ENCODE measurements at places on chromosomes 4 and X.

DNA sequence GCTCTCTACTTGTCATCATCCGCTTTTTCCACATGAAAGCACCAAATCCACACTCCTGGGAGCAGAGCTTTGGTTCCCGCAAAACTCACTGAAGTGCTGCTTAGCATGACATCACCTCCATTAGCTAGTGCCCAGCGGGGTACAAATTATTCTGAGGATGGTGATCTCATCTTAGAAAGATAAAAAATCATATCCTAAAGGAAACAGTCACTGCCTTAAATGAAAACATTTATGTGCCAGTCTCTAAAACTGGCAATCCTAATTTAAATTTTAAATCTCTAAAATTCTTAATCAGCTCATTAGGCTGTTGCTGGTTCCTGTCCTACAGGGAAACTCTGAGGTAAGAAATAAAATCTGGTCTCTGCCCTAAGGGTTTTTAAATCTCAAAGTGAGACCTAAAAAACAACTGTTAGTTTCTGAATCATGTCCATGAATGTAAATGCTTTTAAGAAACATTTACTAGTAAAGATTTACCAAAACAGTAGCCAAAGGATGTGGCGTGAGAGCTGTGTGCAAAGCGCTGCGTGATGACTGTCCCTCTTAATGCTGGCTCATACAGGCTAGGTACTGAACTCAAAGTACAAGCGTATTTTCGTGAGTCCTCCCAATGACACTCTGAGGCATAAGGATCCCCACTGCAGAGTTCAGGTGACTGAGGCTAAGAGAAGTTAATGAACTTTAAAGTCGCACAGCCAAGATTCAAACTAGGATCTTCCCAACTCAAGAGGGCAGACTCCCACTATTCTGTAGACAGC, 4.5 kb downstream of the CASP3 start:
- no peak for DNase-seq

GRCh38 chr4:144384408-144384807, 243.9 kb upstream of the GYPA start:
- DNase-seq, result no peak

DNA sequence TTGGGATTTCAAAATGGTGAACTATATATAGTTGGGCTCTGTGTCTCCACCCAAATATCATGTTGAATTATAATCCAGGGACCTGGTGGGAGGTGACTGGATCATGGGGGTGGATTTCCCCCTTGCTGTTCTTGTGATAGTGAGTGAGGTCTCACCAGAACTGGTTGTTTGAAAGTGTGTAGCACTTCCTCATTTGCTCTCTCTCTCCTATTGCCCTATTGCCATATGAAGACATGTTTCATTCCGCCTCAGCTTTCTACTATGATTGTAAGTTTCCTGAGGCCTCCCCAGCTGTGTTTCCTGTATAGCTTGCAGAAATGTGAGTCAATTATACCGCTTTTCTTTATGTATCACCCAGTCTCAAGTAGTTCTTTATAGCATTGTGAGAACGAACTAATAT, 545.6 kb downstream of the TRAM1L1 start:
- no peak for DNase-seq

- no peak for DNase-seq
Observed at GRCh38 chr4:8316911-8317351, 47.4 kb downstream of the HTRA3 start.

GRCh38 chr4:173547889-173548288, 17.9 kb upstream of the HAND2 start:
- DNase-seq, result no peak

DNA sequence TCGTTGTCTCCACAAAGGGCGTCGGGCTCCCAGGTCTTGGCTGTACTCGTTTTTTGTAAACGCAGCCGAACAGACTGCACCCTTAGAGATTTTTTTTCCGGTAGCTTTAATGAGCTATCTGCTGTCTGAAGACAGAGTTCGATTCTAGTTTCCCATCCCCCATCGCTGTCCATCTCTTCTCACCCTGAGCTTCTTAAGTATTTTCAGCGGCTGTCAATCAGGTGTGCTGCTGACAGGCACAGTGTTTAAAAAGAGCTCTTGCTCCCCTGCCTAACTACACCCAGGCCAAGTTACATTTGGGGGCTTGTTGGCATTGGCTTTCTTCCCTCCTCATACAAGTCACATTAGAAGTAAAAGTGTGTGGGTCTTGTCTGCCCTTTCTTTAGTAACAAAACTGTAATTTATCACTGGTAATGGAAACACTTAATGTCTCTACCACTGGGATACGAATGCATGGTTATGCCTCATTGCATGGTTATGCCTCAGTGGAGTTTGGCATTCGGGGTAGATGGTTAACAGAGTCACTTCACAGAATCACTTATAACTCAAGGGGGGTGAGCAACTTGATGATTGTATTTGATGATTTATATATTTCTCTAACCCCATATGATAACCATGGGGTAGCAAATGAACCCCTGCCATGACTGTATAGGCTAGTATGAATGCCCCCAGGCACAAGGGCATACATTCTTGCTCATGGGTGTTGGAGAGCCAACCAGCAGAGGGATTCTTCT, 1.4 kb upstream of the ARHGAP6 start:
- no peak for DNase-seq

GRCh38 chr4:82969414-82969813, 41.2 kb downstream of the LIN54 start:
- DNase-seq, result no peak

Measured in AG09319 (cell line).